SJCRH30 (cell line): ENCODE measurements at places on chromosomes 12 and 14. TPM values are rescaled to one million over a fixed set of nuclear protein-coding genes. Genes with fewer than 3 reads are reported as not detected.

Gene MON2
- 21.8 and 24.6 TPM in 2 replicates for total RNA-seq

Gene WDR89
- total RNA-seq: 14.1 and 15.7 TPM in 2 replicates

Gene TMEM63C
- 4.5 and 5.2 TPM in 2 replicates for total RNA-seq

DNA sequence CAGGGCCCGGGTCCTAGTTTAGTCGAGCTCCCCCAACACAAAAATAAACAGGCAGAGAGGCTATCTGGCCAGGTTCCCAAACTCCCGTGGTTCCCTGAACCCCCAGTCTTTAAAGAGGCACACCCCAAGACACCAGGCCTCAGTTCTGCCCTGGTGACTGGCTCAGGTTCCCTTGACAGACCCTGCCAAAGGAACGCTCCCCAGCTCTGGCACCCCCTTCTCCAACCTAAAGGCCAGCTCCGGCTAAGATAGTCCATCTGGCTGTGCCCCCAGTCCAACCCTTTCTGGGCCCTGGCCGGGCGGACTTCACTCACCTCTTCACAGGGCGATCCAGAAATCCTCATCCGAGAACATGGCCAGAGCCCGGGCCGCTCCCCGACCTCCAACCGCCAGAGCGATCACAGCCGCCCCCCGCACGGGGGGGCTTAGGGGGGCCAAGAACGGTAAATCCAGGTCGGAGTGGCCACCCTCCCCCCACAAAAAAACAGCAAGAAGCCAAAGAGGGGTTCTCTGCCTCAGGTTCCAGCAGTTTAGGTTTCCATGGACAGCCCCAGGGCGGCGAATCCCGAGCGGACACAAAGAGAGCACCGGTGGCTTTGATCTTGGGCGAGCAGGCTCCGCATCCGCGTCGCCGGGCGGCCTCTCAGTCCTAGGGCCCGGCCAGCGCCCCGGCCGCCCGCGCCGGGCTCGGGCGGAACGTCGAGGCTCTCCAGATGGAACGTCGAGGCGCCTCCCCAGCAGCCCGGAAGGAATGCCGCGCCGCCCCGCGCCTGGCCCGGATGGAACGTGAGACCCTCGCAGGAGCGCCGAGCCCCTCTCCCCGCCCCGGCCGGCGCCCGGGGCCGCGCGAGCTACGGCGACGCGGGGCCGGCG is 1.1 kb downstream of the KMT2D start:
- DNase-seq: peak; percentile 41
- H3K27me3 ChIP-seq: no peaks in the 10 kb centered on the region
- H3K27ac ChIP-seq: peak overlapping the region; percentile 94; the same call in 1 of the 2 replicates
- peak overlapping the region; percentile 95 for H3K4me3 ChIP-seq
- peaks cover 13% of the 10 kb centered on the region for H3K36me3 ChIP-seq
- H3K4me1 ChIP-seq: peaks cover 23% of the 10 kb centered on the region

GRCh38 chr12:130280742-130281141 is 56.9 kb upstream of the PIWIL1 start:
- no peak overlapping the region for H3K27ac ChIP-seq
- H3K4me3 ChIP-seq: no peak overlapping the region
- no peak for DNase-seq
- no peaks in the 10 kb centered on the region for H3K4me1 ChIP-seq
- H3K36me3 ChIP-seq: no peaks in the 10 kb centered on the region
- no peaks in the 10 kb centered on the region for H3K27me3 ChIP-seq

- no peaks in the 10 kb centered on the region for H3K36me3 ChIP-seq
- peaks cover 10% of the 10 kb centered on the region; the same call in 1 of the 2 replicates for H3K27me3 ChIP-seq
- H3K4me3 ChIP-seq: no peak within 1 kb of the TSS
- DNase-seq: no peak
Measured at GRCh38 chr14:20802341-20803084, at the start of gene RNASE1. RNASE1 (minus strand) TSS chr14:20802844; CDS start chr14:20802068, 776 bp downstream.

- peaks cover 70% of the 10 kb centered on the region for H3K36me3 ChIP-seq
- no peak overlapping the region for H3K27ac ChIP-seq
- no peak overlapping the region for H3K4me3 ChIP-seq
- H3K27me3 ChIP-seq: no peaks in the 10 kb centered on the region
Measured at GRCh38 chr12:71642264-71642663, 21.4 kb downstream of the ZFC3H1 start.

DNA sequence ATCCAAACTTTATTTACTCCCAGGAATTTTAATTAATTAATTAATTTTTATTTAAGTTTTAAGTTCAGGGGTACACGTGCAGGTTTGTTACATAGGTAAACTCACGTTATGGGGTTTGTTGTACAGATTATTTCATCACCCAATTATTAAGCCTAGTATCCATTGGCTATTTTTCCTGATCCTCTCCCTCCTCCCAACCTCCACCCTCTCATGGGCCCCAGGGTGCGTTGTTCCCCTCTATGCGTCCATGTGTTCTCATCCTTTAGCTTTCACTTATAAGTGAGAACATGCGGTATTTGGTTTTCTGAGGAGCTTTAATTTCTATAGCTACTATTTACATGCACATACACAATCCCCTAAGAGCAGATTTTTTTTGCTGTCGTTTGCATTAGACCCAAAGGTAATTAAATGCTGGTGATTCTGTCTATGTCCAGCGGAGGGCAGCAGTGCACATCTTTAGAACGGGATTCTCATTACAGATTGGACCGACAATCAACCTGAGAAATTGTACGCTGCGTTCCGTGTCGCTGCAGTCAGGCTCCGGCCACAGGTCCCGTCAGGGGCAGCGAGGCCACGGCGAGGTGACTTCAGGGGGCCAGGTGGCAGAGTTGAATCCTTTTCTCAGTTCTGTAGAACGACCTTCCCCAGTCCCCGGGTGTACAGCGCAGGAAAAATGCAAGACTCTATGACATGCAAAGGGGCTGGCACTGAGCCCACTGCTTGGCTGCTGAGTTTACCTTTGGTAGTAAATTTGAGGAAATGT is 11.6 kb downstream of the TMEM30B start:
- no peaks in the 10 kb centered on the region for H3K4me1 ChIP-seq
- DNase-seq: peak; percentile 92
- no peak overlapping the region for H3K27ac ChIP-seq
- H3K4me3 ChIP-seq: peak overlapping the region; percentile 60
- H3K36me3 ChIP-seq: no peaks in the 10 kb centered on the region
- H3K27me3 ChIP-seq: no peaks in the 10 kb centered on the region

DNA sequence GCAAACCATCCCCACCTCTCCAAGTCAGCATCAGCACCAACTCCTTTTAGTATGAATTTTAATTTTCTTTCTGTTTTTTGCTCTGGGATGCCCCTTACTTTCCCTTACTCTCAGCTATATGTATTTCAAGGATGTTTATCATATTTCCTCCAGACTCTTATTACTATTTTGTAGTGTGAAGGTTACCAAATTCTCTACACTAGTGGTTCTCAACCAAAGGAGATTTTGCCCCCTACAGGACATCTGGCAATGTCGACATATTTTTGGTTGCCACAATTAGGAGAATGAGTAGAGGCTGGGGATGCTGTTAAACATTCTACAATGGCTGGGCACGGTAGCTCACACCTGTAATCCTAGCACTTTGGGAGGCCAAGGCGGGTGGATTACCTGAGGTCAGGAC is 29.1 kb upstream of the SOS2 start:
- DNase-seq: no peak
- H3K27me3 ChIP-seq: no peaks in the 10 kb centered on the region
- H3K36me3 ChIP-seq: peaks cover 3% of the 10 kb centered on the region
- H3K4me3 ChIP-seq: no peak overlapping the region

- H3K4me3 ChIP-seq: no peak overlapping the region
- no peak overlapping the region for H3K27ac ChIP-seq
- peak; percentile 44 for DNase-seq
- peaks cover 4% of the 10 kb centered on the region; the same call in 1 of the 2 replicates for H3K4me1 ChIP-seq
- no peaks in the 10 kb centered on the region for H3K36me3 ChIP-seq
- no peaks in the 10 kb centered on the region for H3K27me3 ChIP-seq
Measured at GRCh38 chr12:73892201-73892600, 645.4 kb upstream of the ATXN7L3B start.

DNA sequence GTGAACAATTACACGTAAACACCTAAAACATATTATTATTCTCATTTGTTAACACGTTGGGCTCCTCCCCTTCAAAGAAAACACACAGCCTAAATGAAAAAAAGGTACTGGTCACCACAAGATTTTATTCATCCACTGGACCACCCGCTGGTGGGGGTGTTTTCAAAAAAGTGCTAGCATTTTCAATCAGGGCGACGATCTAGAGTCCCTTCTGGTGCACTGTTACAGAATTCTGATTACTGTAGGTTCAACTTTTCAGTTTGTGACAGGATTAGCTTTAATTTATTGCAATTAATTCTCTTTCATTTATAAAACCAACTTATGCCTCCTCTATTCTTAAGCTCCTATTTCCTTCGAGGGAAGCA is 443 bp downstream of the MAGOHB start:
- peak overlapping the region; percentile 92 for H3K4me3 ChIP-seq
- H3K4me1 ChIP-seq: peaks cover 2% of the 10 kb centered on the region
- peak overlapping the region; percentile 96 for H3K27ac ChIP-seq
- H3K36me3 ChIP-seq: peaks cover 22% of the 10 kb centered on the region
- no peaks in the 10 kb centered on the region for H3K27me3 ChIP-seq

GRCh38 chr12:43444940-43445564 is 107.0 kb downstream of the ADAMTS20 start:
- no peaks in the 10 kb centered on the region for H3K4me1 ChIP-seq
- H3K36me3 ChIP-seq: no peaks in the 10 kb centered on the region
- H3K27me3 ChIP-seq: no peaks in the 10 kb centered on the region
- H3K4me3 ChIP-seq: no peak overlapping the region
- peak; percentile 65 for DNase-seq

DNA sequence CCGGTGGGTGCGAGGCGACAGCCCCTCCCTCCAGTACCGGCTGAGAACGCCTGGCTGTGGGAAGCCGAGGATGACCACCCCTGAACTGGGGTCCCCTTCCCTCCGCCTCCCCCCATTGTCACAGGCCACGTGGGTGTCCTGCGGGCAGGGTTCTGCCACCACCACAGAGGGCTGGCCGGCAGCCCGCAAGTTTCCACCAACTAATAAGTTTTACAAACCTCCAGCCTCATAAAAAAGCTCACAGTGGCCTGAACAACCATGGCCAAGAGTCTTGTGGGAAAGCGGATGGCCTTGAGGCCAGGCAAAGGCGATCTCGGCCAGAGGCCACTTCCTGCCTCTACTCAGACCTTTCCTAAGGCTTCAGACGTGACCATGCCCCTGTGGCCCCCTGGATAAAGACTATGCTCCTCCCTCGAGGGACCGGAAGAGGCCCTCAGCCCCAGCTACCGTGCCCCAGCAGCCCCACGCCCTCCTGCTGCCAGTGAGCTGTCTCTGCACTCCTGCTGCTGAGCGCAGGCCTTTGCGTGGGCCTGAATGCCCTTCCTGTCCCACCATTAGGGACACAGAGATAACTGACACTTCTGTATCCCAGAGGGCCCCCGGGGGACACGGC is 46.1 kb upstream of the DLK1 start:
- no peak overlapping the region; the same call in 1 of the 2 replicates for H3K4me3 ChIP-seq
- peak; percentile 75 for DNase-seq
- no peaks in the 10 kb centered on the region for H3K27me3 ChIP-seq
- H3K27ac ChIP-seq: peak overlapping the region; percentile 99

DNA sequence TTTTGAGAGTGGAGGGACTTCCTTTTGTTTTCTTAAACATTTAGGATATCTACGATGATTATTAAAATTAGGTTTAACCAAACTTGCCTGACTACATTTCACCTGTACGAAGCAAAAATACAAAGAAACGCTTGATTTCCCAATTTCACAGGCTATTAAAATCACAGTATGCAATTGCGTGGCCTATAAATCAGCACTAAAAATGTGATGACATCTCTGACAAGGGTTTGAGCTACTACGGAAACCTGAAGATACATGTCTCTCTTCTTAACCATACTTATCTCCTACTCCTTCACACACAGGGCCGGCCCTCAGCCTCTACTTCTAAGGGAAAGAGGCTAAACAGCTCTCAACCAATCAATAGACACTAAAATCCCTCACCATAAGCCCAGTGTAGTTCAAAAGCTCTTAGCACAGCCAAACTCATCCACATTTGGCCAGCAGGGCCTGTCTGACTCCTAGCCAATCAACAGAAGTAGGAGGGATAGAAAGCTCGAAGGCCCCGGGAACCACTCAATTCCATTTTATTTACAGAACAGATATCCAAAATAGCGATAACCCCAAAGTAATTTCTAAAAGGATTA is 137.3 kb downstream of the FOXN3 start:
- H3K27me3 ChIP-seq: no peaks in the 10 kb centered on the region
- DNase-seq: peak; percentile 11
- H3K4me3 ChIP-seq: no peak overlapping the region
- H3K36me3 ChIP-seq: peaks cover 11% of the 10 kb centered on the region; the same call in 1 of the 2 replicates
- H3K27ac ChIP-seq: no peak overlapping the region
- peaks cover 3% of the 10 kb centered on the region; the same call in 1 of the 2 replicates for H3K4me1 ChIP-seq

DNA sequence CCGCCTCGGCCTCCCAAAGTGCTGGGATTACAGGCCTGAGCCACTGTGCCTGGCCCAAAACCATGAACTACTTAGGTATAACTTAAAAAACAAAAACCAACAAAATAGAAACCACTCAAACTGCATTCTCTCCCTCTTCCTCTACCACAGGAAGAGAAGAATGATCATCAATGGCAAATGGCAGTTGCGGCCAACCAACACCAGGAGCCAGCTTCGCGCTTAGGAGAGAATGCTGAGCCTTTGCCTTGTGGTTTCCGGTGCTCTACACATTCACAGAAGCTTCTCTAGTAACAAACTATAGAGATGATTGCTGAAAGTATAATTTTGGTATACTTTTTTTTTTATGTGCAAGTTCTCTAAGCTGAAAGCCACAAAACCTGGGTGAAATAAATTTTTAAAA is 17.1 kb downstream of the CATSPERB start:
- H3K27me3 ChIP-seq: 0 out of 2 replicates have a peak, but pooled peaks cover 3% of the 10 kb centered on the region
- H3K4me1 ChIP-seq: no peaks in the 10 kb centered on the region
- peak; percentile 5 for DNase-seq
- no peak overlapping the region for H3K4me3 ChIP-seq
- H3K36me3 ChIP-seq: no peaks in the 10 kb centered on the region
- no peak overlapping the region for H3K27ac ChIP-seq

- H3K36me3 ChIP-seq: no peaks in the 10 kb centered on the region
- no peak for DNase-seq
- H3K27ac ChIP-seq: no peak overlapping the region
- no peak overlapping the region for H3K4me3 ChIP-seq
- no peaks in the 10 kb centered on the region for H3K4me1 ChIP-seq
- H3K27me3 ChIP-seq: no peaks in the 10 kb centered on the region
Measured at GRCh38 chr12:20513189-20513588, 144.9 kb downstream of the PDE3A start.

- peak; percentile 28 for DNase-seq
- H3K27ac ChIP-seq: no peak overlapping the region
- peaks cover 99% of the 10 kb centered on the region for H3K36me3 ChIP-seq
- H3K27me3 ChIP-seq: no peaks in the 10 kb centered on the region
- no peak overlapping the region for H3K4me3 ChIP-seq
- peaks cover 4% of the 10 kb centered on the region; the same call in 1 of the 2 replicates for H3K4me1 ChIP-seq
Measured at GRCh38 chr12:4286771-4287317, 13.3 kb downstream of the CCND2 start.

DNA sequence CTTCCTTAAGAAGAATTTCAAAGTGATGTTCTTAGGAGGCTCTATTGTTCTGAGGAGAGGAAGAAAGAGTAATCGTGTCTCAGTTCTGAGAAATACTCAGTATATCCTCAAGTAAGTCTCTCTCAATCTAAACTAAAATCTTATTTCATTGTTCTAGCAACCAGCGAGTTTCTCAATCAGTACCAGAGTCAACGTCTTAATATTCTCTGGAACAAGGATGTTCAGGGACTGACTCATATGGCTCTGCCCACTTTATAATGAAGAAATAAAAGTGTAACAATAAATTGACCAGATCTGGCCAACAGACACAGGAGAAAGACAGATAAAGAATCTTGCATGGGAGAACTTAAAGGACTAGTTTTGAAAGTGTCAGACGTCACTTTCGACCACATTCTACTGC is 469.8 kb upstream of the FLRT2 start:
- no peaks in the 10 kb centered on the region for H3K4me1 ChIP-seq
- H3K4me3 ChIP-seq: no peak overlapping the region
- no peaks in the 10 kb centered on the region for H3K36me3 ChIP-seq
